ENCODE measurements at places on chromosomes 16 and 17.

DNA sequence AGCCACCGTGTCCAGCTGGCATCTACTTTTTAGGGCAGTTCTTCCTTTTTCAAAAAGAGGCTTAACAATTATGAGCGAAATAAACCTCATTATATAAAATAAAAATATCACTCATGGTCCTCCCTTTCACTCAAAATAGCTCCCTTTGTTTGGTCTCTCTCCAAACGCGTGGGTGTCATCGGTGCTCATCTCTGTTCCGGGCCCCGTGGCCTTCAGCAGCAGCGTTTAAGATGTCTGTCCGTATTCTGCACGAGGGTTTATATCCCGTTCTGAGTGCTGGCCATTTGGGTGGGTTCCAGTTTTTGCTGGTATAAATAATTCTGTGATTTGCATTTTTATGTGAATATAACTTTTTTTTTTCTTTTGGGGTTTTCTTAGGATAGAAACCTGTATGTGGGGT is 33.4 kb downstream of the PRMT7 start:
- no peak for DNase-seq

- no peak for DNase-seq
Observed at GRCh38 chr17:66541461-66542128, 239.2 kb downstream of the PRKCA start.

- no peak for DNase-seq
Observed at GRCh38 chr17:48601539-48602425, 3.0 kb downstream of the HOXB6 start.

DNA sequence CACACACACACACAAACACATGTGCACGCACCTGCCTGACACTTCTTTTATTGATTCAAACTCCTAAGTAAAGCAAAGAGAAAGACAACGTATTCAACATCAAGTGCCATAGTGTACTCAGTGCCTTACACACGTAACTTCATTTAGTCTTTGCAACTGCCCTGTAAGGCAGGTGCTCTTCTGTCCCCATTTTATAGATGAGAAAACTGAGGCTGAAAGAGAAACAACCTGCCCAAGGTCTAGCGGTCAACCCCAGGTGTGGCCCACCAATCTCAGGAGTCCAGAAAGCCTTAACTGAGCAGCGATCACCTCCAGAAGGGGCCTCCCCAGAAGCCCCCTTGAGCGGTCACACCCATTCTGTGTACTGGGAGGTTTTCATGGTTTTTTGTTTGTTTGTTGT is 10.3 kb upstream of the GSG1L start:
- no peak for DNase-seq

DNA sequence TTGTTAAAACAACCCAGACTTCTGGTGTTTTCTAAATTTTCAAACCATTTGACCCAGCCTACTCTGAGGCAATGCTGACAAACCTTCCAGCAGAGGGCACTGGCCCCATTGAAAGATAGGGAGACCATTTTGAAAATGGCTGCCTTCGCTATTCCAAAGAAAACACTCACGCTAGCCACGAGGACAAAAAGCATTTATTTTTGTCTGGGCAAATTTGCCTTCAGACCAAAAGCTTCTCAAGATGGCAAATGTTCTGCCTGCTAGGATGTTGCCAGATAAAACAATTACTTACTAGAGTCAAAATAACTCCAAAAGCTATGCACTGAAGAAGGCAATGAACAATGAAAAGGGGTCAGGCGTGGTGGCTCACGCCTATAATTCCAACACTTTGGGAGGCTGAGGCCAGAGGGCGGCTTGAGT is 296.7 kb upstream of the IRX5 start:
- DNase-seq, result no peak

GRCh38 chr17:71405101-71405500 is 715.7 kb upstream of the SOX9 start:
- DNase-seq, result no peak

GRCh38 chr16:55116165-55116920 is 185.7 kb downstream of the IRX5 start:
- no peak for DNase-seq

DNA sequence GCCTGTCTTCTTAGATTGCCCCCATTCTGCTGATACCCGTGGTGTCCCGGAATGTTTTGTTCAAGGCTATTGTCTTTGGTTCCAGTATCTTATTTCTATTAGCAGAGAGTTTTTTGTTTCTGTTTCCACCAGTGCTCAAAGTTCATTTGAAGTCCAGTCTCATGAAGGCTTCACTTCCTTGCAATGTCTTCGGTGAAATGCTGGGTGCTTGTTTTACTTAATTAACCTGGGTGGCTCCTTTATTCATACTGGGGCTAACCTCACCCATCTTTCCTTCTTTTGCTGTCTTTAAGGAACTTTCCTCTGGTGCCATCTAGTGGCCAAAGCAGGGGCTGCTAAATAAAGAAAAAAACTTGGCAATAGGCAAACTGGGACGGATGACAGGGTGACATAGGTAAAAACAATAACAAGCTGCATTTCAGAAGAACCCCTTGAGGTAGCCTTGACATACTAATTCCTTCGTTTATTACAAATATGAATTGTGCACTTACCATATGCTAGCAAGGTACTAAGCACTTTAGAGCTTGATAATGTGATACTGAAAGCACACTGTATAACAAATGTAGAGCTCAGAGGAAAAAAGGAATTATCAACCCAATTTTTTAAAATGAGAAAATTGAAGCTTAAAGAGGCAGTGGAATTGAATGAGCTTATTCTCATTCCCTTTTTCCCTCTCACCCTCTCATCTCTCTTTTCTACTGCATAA is 2.8 kb upstream of the SMIM36 start:
- DNase-seq, result peak; percentile 54

GRCh38 chr17:63285551-63285950 is 160.6 kb downstream of the CYB561 start:
- no peak for DNase-seq

DNA sequence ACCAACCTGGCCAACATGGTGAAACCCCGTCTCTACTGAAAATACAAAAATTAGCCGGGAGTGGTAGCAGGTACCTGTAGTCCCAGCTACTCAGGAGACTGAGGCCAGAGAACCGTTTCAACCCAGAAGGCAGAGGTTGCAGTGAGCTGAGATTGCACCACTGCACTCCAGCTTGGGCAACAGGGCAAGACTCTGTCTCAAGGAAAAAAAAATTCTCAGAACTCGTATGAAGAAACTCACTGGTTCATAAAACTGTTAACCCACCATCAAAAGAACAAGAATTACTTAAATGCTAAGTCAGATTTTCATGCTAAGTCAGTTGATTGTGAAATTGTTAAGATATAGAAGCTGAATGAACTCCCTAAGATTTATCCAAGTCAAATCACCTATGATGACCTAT is 31.3 kb downstream of the SLC39A11 start:
- no peak for DNase-seq

GRCh38 chr16:77592021-77592420 is 130.3 kb upstream of the NUDT7 start:
- no peak for DNase-seq

DNA sequence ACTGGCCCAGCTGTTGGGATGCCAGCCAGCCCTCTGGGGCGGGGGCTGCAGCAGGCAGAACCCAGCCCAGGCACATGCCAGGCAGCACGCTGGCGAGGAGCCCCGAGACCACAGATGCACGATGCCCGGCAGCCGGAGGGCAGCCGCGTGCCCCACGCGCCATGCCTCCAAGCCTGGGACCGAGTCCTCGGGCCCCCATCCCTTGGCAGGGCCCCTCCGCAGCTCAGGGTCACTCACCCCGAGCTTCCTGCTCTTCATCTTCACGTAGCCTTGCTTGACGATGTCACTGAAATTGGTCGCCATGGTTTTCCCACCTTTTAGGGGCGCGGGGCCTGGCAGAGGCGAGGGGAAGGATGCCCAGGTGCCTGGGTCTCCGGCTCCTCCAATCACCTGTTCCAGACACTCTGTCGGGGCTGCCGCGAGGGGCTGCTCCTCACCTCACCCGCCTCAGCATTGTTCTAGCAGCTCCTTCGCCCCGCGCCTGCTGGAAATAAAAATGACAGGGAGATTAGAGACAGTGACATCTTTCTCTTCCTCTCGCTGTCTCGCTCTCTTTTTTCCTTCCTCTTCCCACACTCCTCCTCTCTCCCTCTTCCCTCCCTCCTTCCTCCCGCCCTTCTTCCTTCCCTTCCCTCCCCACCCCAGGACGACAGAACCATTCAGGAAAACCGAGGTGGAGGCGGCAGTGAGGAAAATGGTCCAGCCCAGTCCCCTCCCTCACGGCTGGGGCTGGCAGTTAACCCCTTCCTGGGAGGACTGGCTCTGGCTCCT is 6.9 kb downstream of the DOK4 start:
- no peak for DNase-seq

GRCh38 chr17:61221597-61222471 is 177.8 kb upstream of the TBX2 start:
- DNase-seq, result no peak

GRCh38 chr16:27517664-27518063 is 32.0 kb downstream of the GTF3C1 start:
- no peak for DNase-seq

GRCh38 chr17:48639136-48639535 is 13.0 kb upstream of the HOXB9 start:
- DNase-seq, result no peak

GRCh38 chr16:19138601-19139000 is 24.8 kb downstream of the ITPRIPL2 start:
- no peak for DNase-seq

DNA sequence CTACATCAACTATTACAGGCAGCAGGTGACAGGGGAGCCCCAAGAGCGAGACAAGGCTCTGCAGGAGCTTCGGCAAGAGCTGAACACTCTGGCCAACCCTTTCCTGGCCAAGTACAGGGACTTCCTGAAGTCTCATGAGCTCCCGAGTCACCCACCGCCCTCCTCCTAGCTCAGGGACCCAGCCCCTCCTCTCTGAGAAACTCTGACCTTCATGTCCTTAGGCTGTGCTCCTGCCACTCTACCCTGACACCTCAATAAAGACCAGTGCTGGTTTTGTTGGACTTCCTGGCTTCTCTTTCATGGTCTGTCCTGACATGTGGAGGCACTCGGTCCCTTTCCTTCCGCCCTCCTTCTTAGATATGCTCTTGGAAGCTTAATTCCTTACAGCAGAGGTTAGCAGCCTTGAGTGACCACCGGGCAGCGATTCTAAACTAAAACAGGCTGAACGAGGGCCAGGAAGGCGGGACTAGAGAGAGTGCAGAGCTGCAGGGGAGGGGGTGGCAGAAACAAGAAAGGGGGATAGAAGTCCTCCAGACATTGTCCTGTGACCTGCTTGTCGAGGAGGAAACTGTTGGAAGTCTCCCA is 915 bp downstream of the AHSP start:
- no peak for DNase-seq

DNA sequence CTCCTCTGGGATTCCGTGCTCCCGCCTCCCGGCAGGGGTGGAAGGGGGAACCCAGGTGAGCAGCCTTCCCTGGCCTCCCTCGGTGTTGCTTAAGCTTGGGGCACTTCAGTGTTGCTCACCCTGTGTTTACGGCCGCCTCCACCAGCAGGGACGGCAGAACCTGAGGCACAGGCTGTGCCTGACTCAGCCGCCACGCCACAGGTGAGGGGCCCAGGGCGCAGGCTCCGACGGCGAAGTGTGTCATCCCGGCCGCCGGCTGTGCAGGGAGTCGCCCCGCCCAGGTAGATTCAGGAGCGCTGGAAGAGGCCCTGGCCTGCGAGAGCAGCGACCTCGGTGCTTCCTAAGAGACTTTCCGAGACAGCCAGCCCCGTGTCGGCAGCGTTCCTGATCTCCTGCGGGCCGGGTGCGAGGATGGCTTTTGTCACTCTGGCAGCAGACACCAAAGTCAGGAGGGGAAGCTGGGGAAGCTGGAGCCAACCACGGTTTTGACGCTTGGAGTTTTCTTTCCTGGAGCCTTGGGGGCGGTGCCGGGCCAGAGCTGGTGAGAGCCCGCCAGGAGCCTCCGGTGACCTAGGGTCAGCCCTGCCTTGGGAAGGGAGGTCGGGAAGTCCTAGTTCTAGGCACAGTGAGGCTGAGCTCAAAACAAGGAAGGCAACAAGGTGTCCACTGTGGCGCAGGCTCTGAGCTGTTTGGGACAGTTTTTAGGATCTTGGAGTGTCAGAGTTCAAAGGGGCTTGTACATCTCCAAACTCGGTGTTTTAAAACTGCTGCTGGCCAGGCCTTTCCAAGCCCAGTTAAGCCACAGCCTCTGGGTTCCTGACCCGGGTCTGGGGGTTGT is 2.1 kb downstream of the GSE1 start:
- DNase-seq, result no peak

- no peak for DNase-seq
Observed at GRCh38 chr17:1100382-1100781, 79.4 kb downstream of the ABR start.

DNA sequence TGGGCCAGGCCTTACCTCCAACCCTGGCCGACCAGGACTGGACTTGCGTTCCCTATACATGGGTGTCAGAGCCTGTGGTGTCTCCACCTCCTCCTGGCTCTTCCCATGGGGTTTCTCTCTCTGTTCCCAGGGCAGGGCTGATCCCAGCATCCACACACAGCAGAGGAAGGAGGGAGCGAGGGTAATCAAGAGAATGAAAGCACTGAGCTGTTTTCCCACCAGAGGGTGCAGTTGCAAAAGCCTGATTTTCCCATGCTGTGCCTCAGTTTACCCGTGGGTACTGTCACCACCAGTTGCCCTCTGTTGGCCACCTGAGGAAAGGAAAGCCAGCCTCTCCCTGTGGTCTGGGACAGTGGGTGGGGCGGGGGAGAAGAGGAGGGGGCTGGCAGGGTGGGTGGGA is 249.7 kb upstream of the GSE1 start:
- no peak for DNase-seq

- DNase-seq, result no peak
Observed at GRCh38 chr16:9908613-9909012, 273.6 kb downstream of the GRIN2A start.

Data from activated CD4-positive, alpha-beta T cell treated with anti-CD3 and anti-CD28 coated beads for 24 hours (primary cell).